Cerebellar nuclear complex (tissue), 1 donor: ENCODE measurements at places on chromosomes 2 and 18.

GRCh38 chr2:232632904-232633412 lies 446 bp upstream of the EFHD1 start:
- no peak for DNase-seq

DNA sequence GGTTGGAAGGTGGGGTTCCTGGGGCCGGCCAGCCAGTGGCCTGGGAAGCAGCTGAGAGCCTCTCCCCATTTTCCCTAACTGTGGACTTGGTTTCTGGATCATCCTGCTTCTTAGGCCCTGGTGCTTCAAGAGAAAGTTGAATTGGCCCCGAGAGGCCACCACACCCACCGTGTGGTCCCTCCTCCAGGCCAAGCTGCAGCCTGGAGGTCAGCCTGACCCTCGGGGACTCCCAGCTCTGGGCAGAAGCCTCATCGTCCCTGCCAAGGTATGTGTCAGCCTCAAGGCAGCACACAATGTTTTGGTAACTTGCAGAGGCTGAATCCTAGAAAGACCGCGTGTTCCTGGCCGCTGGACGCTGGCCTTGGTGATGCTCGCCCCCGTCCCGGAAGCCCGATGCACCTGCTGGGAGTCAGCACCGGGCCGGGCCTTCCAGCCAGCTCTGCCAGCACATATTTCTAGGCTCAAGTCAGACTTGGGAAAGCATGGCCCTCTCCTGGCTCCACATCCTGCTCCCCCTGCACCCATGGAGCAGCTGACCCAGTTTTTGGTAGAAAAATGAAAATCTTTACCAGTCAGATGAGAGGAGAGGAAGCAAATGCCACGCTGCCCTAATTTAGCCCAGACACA lies 72.6 kb downstream of the ACTR2 start:
- DNase-seq = no peak

GRCh38 chr18:1663879-1664705 lies 759.4 kb downstream of the ADCYAP1 start:
- no peak for DNase-seq

- no peak for DNase-seq
Observed at GRCh38 chr18:34258176-34258575, 33.5 kb upstream of the NOL4 start.

DNA sequence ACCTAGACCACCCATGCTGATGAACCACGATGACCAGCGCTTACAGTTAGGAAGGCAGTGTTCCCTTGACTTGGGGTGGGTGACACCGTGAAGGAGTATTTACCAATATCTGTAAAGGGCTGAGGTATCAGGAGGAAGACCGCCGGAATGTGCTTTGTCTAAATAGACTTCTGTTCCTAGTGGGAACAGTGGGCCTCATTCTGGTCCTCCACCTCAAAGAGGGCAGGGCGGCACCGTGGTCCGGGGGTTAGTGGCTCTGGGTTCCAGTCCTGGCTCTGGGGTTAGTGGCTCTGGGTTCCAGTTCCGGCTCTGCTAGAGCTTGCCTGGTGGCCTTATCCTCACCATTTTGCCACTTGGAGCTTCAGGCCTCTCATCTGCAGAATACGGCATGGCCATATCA lies 91.6 kb upstream of the SMAD2 start:
- no peak for DNase-seq

GRCh38 chr18:26981360-26982082 lies 116.0 kb upstream of the AQP4 start:
- DNase-seq = no peak

- no peak for DNase-seq
Observed at GRCh38 chr2:191255756-191256312, 10.6 kb downstream of the MYO1B start.

GRCh38 chr18:60050821-60051220 lies 151.0 kb downstream of the PMAIP1 start:
- DNase-seq = no peak
